Gastrocnemius medialis (tissue), 4 donors: ENCODE measurements at places on chromosomes 3 and 15.

DNA sequence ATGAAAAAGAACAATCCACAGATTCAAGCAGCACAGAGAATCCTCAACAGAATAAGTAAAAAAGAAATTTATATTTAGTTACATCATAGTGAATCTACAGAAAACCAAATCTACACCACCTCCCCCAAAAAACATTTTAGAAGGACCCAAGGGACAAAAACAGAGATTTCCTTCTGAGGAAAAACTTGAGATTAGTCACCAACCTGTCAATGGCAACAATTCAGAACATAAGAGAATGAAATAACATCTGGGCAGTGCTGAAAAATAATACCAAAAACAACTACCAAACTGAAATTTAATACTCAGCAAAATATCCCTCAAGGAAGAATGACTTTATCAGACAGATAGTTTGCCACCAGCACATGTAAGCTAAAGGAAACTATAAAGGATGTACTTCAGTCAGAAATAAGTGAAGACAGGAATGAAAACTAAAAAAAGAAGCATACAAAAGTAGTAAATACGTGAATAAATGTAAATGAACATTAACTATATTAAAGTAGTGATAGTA lies 260.7 kb downstream of the ULK4 start:
- no peak for DNase-seq

DNA sequence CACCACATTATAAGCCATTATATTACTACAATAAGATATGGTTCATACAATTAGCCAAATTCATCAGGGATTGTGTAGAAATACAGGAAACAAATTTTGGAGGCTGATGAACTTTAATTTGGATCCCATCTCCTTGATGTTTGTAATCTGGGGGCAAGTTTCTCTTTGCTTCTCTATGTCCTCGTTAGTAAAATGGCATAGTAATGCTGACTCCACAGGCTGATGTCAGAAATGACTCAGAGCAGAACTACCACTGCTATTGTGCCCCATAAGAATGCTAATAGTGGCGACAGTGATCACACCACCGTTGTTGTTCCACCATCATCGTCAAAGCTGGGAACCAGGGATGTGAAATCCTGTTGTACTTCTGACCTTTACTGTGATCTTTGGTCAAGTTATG lies 722.3 kb upstream of the LMCD1 start:
- no peak for DNase-seq

GRCh38 chr3:87044409-87044808 lies 53.5 kb upstream of the VGLL3 start:
- DNase-seq = no peak

DNA sequence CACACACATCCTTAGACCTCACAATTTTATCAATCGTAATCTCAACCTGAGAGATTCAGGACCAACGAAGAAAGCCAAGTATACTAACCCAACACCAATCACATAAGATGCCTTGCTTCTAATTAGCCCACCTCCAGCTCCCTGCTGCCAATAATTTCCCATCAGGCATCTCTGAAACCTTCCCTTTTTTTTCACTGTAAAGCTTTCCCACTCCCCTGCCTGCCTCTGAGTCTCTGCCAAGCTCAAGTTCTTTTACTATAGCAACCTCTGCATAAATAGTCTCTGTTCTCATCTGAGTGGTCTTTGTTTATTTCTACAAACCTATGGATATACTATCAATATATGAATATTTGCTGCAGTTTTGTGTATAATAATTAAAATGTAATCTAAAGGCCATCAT lies 86.5 kb downstream of the PIK3CB start:
- DNase-seq = no peak

- no peak for DNase-seq
Measured at GRCh38 chr3:42012383-42012934, 50.6 kb upstream of the ULK4 start.
